ENCODE measurements at places on chromosomes 6 and 20.

DNA sequence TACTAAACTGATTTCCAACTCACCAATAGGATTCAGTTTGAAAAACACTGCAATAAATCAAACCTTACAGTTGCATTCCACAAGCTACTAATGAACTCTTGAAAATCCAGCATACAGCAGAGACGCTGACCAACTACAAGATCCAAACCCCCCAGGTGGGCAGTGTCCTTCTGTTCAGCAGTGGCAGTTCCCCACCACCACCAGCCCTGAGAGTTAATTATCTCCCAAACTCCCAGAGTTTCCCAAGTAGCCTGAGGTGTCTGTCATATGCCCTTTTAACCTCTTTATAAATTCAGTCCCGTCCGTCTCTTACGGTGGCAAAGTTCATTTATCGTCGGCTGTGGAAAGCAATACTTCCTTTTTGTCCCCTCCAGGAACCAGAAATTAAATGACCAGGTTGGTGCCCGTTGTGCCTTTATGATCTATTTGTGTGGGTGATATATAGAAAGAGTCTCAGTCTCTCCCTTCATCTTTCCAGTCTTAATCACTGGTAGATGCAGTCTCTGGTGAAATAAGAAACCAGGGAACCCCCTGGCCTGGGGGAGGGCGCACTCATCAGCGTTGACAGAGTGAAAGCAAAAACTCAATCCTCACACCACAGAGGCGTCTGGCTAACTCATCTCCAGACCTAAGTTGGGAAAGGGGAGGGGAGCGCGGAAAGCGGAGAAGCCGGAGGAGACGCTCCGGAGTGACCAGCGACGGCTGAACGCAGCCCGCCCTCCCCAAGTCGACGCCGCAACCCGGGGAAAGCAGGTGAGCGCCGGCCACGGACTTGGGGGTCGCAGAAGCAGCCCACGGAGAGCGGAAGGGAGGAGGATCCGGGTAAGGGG lies 717 bp downstream of the MRPL14 start:
- DNase-seq = peak; percentile 60

GRCh38 chr20:61121661-61122060 lies 130.4 kb upstream of the CDH4 start:
- no peak for DNase-seq

GRCh38 chr20:33086052-33086722 lies 6.7 kb downstream of the BPIFB4 start:
- no peak for DNase-seq

DNA sequence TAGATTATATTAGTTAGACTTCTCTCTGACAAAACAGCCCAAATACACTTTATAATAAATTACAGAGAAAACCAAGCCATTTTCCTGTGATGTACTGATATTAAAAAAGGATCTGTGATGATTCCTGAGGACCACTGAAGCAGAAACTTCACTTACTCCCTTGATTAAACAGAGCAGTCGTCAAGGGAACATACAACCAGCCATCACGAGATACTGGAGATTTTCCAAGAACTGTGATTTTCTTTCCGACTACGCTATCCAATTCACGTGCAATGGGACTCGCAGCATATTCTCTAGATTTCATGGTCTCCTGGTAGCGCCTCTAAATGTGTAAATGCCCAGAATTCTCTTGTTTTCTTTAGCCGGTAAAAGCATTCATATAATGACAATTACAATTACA lies 377.4 kb downstream of the PHF3 start:
- DNase-seq = no peak

DNA sequence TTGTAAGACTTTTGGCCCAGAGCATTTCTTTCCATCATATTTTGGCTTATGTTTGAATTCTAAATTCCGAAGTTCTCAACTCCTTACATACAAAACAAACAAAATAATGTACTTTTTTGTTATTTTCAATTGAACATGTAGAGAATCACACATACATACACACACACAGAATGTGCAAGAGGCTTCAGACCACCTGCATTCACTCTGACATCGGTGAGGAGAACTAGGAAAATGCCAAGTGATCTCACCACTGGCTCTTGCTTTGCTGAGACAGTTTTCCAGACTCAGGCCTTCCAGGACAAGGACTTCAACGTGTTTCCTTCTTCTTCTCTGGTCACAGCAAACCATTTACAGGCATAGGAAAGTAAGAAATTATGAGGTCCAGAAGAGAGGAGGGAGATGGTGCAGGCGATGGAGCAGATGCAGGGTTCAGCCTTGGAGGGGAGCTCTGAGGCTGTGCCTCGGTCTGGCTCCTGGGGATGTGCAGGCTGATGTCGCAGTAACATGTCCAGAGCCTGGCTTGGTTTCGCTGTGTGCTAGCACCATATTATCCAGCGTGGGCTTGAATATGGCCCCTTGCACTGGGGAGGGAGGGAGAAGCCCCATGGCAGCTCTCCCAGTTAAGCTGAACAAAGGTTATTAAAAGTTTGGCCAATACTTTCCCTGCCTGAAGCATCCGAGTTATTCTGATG lies 93.4 kb downstream of the DACT2 start:
- DNase-seq = no peak

DNA sequence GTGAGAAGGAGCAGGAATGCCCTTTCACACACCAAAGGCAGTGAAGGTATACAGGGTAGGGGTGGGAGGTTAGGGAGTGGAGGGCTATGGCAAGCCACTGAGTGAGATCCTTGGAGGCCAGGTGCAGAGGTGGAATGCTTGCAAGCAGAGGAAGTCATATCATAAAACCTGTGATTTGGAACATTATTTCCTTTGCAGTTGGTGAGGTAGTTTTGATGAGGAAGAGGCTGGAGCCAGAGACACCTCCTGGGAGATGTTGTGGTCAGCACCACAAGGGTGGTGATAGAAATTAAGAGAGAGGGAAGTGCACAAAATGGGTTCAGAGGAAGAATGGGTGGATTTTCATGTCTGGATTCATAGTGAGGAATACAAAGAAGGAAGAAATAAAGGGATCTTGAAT lies 73.0 kb downstream of the PLCB4 start:
- no peak for DNase-seq

DNA sequence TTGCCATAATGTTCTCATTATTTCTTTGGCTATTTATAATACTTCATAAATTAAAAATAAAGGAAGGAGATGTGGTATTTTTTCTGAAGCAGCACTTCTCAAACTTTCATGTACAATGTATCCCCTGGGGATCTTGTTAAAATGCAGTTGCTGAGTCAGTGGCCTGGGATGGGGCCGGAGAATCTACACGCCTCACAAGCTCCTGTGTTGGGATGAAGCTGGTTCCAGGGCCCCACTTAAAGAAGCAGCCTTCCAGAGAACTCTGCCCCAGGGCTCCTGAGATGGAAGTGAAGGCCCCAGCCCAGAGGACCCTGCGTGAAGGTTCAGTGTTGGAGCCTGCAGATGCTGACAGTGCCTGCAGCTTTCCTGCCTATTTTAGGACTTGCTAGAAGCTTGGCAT lies 40.1 kb upstream of the SLC23A2 start:
- no peak for DNase-seq

- peak; percentile 45 for DNase-seq
Observed at GRCh38 chr6:73394577-73395354, at the start of gene DDX43. Gene DDX43, plus strand, starts transcription at chr6:73394828. Its CDS starts 78 bp downstream, at chr6:73394906.

DNA sequence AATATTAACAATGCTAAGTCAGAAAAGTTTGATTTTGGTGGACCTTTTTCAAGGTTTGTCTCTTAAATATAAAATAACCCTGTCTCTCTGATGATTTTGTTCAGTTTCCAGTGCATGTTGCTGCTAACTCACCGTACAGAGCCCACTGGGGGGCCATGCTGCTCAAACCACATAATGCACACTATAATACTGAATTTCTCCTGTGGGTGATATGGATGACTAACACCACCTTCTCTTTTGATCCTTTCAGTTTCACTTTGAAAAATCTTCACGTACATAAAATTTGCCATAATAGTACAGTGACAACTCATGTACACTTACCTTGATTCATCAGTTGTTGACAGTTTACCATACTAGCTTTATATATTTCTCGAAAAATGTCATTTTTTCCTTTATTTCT lies 506.6 kb upstream of the MAN1A1 start:
- DNase-seq = no peak

DNA sequence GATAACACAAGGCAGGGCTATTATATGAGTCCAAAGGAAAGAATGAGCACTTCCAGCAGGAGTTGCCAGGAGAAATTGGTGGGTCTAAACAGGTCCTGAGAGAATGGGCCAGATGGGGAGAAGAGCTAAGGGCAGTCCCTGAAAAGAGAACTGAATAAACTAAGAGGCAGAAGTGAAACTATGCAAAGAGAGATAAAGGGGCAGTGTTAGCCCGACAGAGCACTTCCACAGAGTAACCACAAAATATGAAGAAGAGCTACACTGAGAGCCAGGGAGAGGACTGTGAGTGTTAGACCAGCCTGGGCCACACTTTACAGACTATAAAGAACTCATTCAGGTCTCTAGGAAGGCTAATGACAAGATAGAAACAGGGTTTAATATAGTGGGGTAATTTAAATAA lies 43.8 kb downstream of the RALGAPA2 start:
- DNase-seq = no peak

DNA sequence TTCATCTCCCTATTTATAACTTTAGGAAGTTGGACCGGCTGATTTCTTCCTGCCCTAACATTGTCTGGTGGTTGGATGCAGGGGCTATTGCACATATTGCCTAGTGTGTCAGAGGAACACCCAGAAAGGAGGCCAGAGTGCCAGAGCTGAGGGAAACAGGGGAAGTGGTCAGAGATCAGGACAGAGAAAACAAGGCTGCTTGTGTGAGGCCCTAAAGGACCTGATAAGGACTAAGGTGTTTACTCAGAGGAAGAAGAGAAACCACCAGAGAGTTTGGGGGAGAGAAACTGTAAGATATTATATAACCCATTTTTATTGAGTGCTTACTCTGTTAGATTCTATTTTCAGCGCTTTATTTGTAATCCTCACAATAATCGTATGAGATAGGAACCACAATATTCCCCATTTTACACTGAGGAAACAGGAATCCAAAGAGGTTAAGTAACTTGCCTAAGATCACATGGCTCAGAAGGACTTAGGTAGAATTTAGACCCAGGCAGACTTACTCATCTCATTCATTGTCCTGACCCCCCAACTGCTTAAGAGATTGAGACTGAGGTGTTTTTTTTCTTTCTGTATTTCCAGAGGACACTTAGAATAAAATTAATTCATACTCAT lies 54.0 kb upstream of the REV3L start:
- no peak for DNase-seq

GRCh38 chr6:124148236-124148957 lies 344.7 kb downstream of the NKAIN2 start:
- DNase-seq = no peak

- DNase-seq = no peak
Observed at GRCh38 chr6:118932421-118932820, 2.5 kb downstream of the MCM9 start.
